ENCODE measurements at places on chromosomes 16 and 17.

GRCh38 chr16:58970775-58971174 is 236.7 kb upstream of the GOT2 start:
- DNase-seq, result no peak

DNA sequence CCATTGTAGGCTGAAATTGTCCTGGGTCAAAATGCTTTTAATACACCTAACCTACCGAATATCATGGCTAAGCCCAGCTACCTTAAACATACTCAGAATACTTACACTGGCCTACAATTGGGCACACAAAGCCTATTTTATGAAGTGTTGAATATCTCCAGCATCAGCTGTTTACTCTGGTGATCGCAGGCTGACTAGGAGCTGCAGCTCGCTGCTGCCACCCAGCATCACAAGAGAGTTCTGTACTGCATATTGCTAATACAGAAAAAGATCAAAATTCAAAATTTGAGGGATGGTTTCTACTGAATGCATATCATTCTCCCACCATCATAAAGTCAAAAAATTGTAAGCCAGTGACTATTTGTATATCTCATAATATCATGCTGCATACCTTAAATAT is 55.3 kb downstream of the ULK2 start:
- DNase-seq, result no peak

DNA sequence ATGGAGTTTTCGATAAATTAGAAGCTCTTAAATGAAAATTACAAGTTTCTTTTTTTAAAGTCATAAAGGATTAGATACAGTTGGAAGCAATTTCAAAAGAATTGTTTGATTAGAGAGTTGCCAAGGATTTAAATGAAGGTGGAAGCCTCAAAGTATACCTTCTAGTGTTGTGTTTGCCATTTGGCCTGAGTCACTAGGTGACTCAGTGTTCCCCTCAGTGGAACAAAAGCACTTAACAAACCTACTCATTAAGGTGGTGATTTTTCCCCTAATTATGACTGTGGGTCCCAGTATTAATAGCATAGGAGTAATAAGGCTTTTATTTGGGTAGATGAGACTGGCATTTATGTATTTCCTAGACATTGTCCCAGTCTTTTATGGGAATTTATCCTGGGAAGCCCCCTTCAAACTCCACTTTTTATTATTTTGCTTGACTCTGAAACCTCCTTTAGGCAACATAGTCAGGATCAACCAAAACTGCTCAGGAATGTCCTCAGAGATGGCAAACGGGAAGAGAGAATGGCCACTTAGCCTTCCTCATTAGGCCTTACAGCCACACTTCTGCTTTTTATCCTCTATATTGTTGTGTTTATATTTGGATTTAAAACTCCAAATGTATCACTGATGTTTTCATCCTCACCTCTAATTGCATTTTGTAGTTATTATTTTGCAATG is 161.0 kb downstream of the FTO start:
- no peak for DNase-seq

DNA sequence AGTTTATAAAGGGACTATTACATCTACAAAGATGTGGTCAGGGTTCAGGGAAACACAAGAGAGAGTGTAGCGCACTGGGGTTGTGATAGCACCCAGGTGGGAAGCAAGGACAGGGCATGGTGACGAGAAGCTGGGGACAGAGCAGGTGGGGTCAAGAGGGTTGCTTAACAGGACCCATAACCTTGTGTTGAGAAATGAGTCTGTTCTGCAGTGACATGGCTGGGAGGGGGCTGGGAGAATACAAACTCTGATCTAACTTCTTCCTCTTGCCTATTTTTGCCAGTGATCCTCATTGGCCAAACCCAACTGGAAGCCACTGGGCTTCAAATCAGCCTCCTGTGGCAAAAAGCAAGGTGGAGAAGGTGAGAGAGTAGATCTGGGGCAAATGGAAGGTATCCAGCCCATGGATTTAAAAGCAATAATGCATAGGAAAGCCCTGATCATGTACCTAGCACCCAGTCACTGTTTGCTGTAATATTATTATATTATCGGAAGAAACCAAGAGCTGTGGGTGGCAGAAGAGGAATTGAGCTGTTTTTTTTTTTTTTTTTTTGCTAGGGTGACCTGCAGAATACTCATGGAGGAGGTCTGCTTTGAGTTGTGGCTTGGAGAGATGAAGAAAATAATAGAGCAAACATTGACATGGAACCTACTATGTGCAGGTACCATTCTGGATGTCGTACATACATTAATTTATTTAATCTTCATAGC is 76.9 kb upstream of the ZFHX3 start:
- DNase-seq, result no peak

- DNase-seq, result no peak
These were observed 640.7 kb upstream of the SOX9 start for GRCh38 chr17:71480099-71480498.

DNA sequence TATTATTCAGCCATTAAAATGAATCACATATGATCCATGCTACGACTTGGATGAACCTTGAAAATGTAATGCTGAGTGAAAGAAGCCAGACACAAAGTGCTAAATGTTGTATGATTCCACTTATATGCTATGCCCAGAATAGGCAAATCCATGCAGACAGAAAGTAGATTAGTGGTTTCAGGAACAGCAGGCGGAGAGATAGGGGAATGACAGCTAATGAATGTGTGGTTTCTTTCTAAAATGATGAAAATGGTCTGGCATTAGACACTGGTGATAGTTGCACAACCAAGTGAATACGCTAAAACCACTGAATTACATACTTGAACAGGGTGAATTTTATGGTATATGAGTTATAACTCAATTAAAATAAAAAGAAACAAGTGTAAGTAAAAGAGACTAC is 121.8 kb upstream of the NOG start:
- DNase-seq, result no peak

GRCh38 chr16:11689031-11689840 is 21.0 kb downstream of the SNN start:
- DNase-seq, result no peak

DNA sequence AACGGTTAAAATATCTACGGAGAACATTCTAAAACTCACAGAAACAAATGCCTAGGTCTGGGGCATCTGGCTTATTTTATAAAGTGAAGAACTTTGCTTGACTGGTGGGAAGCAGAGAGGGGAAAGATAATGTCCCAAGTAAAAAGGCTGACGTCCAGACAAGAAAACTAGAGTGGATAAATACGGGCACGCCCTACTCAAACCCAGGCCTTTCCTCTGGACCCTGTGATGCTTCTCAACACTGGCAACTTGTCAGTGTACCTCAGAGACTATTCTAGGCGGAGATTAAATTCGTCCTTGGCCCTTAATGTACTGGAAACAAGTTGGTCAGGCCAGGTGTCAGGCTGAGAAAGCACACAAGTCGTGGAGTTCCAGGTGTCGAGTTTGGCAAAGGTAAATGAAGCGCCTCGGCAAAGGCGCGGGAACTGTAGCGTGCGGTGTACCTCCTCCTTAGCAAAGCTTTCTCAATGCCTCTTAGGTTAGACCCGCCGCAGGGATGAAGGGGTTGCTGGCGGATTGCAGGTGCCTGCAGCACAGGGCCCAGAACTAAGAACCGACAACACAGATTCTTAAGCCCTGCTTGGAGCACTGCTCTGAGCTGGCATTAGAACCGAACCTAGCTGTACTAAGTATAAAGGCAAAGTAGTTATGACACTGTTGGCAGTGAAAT is 668 bp upstream of the UNK start:
- no peak for DNase-seq

- no peak for DNase-seq
These were observed 22.3 kb upstream of the PABPN1L start for GRCh38 chr16:88888461-88889387.

- peak; percentile 32 for DNase-seq
These were observed 6.0 kb downstream of the CPSF4L start for GRCh38 chr17:73255671-73256181.

GRCh38 chr17:40699371-40699770 is 4.2 kb downstream of the KRT24 start:
- DNase-seq, result no peak

- peak; percentile 53 for DNase-seq
These were observed 892 bp downstream of the ABCC1 start for GRCh38 chr16:15950161-15950854.

GRCh38 chr17:4928881-4929280 is 3.2 kb upstream of the GP1BA start:
- DNase-seq, result no peak

- DNase-seq, result no peak
These were observed 5.2 kb upstream of the RAI1 start for GRCh38 chr17:17675925-17676534.

- DNase-seq, result no peak
These were observed 28.9 kb upstream of the PRM1 start for GRCh38 chr16:11309895-11310633.

- no peak for DNase-seq
These were observed 262.6 kb downstream of the PRKCA start for GRCh38 chr17:66564992-66565465.

GRCh38 chr16:73113336-73113735 is 65.4 kb upstream of the ZFHX3 start:
- no peak for DNase-seq

DNA sequence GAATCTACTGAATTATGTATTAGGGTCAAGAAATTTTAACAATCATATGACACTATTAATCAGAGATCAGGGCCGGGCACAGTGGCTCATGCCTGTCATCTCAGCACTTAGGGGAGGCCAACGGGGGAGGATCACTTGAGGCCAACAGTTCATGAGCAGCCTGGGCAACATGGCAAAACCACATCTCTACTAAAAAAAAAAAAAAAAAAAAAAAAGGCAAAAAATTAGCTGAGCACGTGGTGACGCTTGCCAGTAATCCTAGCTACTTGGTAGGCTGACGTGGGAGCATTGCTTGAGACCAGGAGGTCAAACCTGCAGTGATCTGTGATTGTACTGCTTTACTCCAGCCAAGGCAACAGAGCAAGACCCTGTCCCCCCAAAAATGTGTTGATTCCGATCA is 52.5 kb upstream of the CLEC3A start:
- DNase-seq, result no peak

DNA sequence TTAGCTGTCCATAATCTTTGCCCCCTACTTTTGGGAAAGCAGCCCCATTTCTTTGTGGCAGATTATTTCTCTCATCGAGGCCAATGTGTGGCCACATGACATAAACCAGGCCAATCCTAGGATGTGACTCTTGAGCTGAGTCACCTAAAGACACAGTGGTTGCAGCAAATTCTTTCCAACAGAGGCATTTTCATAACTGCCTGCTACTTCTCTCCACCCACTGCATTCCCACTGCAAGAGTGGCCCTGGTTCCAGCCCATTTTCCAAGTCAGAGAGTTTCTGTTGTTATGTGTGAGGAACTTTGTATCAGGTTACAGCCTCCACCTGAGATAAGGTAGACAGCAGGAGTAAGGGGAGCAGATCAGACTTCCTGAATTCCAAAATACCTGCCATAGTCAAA is 195.2 kb downstream of the RGS9 start:
- DNase-seq, result no peak

GRCh38 chr16:78553268-78554039 is 454.0 kb downstream of the WWOX start:
- no peak for DNase-seq

- peak; percentile 10 for DNase-seq
These were observed 1.4 kb downstream of the SYNRG start for GRCh38 chr17:37607637-37608331.

DNA sequence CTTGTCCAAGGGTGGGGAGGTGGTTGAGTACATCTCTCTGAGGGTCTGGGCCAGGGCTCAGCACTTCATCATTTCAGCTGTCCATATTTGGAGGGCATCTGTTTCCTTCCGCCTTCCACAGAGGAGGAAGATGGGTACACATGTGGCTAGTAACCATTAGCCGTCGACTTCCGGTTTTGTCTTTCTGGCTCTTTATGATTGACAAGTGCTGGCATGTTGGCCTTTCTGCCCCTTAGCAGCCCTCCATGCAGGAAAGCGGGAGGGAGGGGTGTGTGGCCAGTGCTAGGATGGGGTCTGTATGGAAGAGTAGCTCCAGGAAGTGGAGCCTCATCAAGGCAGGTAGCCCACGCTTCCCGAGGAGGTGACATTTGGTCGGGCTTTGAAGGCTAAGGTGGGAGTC is 69.6 kb downstream of the RAI1 start:
- no peak for DNase-seq

DNA sequence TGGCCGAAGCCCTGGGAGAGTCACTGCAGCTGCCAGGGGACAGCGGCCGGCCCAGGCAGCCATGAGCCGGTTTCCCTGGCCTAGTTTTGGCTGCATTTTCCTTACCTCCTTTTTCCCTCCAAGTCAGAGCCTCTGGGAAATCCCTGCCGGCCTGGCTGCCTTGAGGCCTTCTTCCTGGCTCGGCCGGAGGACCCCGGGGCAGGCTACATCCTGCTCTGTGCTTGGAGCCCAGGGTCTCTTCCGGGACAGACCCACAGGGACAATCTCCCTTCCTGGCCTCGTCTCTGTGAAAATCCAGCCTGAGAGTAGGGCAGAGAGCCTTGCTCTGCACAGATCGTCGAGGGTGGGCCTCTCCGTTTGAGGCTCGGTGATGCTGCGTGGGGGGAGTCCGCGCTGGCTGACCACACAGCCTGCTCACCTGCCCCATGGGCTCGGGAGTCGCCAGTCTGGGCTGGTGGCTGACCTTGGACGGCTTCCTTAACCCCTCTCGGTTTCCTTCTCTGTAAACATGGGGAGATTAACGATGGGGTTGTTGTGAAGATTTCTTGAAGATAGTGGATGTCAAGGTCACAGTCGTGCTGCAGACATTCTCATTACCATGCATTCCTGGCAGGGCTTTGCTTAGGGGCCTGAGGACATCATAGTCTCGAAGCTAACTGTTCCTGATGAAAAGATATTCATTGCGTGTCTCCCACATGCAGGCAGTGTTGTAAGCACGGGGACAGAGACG is 34.8 kb upstream of the CIBAR2 start:
- no peak for DNase-seq

DNA sequence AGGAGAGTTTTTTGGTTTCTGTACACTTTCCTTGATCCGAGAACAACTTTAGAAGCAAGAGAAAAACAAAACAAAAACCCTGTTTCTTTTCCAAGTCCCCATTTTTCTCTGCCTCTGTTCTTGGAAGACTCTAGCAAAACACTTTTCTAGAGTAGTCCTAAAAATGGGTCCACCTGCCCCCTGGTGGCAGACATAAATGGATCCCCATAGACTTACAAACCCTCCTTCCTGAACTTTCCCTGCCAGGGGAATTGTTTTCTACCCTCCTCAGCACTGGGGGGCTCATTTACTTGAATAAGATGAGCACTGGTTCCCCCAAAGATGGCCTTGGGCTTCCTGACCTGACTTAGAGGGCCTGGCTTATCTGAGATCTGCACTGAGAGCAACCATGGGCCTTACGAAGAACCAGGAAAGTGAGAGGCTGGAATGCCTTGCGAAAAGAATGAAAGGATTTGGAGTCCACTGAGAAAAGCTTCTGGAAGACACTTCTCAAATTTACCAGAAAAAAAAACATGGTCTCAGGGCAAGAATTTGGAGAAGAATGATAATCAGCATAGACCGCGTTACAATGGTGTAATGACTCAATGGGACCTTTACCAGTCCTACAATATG is 48.0 kb upstream of the CDYL2 start:
- no peak for DNase-seq

DNA sequence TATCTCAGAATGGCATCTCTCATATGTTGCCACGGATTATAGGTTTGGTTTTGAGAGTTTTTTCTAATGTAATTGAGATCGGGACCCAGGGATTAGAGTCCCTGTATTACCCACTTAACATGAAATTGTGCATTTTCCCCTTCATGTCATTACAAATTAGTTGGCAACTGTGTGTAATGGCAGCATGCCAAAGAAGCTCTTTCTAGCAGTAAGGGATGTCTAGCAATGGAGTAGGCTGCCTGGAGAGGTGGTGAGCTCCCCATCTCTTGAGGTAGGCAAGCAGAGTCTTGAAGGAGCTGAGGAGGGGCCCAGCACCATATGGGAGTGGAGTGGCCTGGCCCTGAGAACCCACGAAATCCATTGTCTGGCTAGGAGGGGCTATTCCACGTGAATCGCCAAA is 10.0 kb upstream of the KATNB1 start:
- DNase-seq, result no peak
